Activated CD4-positive, alpha-beta T cell treated with anti-CD3 and anti-CD28 coated beads for 4 hours (primary cell): ENCODE measurements at places on chromosomes 11 and 22.

- no peak for DNase-seq
Measured at GRCh38 chr11:125663910-125664309, 16.7 kb downstream of the ACRV1 start.

DNA sequence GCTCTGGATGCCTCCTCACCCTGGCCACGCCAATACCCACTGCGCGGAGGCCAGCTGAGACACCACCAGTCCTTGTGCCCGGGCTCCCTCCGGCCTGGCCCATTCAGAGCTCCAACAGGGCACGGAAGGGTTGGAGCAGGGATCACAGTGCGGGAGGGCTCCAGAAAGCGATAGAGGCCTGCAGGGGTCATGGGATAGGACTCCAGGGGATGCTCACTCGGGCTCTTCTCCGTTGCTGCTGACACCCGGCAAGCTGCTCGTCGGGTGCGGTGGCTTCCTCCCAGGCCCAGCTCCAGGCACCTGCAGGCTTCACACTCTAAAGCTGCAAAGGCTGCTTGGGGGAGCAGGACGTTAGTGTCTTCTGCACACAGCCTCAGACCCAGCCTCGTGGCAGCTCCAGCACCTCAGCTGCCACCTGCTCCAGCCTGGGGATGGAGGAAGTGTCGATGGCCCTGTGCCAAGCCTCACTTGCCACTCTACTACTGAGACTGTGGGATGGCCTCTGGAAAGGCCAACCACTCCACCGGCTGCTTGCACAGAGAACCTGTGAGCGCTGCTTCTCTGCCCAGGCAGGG, 10.6 kb downstream of the WNT7B start:
- DNase-seq: no peak

- DNase-seq: no peak
Measured at GRCh38 chr22:21942407-21943343, 10.0 kb downstream of the PPM1F start.

DNA sequence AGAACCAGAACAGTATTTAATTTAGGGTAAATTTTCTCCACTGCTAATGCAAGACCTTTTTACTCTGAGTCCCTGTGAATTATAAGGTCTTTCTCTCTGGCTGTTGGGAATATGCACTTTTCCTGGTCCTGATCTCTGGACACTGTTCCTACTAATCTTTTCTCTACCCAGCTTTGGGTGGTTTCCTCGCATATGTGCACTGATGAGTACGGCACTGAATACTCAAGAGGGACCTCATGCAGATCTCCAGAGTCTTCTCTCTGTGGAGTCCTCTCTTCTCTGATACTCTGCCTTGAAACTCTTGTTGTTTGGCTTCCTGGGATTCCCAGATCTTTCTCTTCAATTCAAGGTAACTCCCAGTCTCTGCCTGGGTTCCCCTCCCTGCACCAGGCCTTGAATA, 14.0 kb downstream of the KCTD14 start:
- no peak for DNase-seq

DNA sequence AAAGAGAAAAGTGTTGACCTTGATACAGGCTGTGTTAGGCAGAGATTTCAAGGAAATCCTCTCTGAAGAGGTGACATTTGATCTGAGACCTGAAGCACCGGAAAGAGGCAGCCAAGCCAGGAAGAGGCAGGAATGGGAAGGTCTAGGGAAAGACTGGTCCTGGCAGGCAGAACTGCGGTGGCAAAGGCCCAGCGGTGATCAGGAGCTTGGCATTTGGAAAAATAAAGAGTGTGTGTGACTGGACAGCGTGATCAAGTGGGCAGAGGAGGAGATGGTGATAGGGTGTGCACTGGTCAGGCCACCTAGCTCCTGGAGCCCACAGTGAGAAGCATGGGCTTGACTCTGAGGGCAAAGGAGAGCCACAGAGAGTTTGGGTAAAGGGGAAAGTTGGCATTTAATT, 27.2 kb upstream of the GAB4 start:
- DNase-seq: no peak

GRCh38 chr22:39106326-39106725, 9.3 kb downstream of the APOBEC3H start:
- DNase-seq: no peak
